ENCODE measurements at places on chromosomes 2 and 18. TPM values are rescaled to one million over a fixed set of nuclear protein-coding genes. Genes with fewer than 3 reads are reported as not detected.

DNA sequence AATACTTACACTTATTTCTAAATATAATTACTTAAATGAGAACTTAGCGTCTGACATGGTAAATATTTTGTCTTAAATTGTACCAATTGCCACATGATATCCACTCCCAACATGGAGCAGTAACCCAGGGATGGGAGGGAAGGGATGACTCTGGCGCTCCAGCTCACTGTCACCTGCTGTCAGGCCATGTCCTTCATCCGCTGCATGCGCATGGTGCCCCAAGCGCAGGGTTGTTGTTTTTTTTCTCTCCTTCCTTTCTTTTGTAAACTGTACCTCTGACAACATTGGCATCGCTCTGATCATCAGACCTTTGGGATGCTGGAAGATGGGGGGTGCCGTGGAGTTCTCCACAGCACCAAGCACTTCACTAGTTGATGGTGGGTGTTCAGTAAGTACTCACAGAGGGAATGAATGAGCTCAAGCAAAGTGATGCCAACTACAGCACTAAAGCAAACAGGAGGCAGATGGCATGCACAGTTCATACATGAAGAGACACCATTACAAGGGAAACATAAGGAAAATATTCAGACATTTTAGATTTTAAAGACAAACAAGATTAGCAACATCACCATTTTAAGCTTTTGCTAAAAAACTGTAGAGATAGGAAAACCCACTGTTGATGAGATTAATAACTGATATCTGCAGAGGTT is 247.8 kb downstream of the GBX2 start:
- DNase-seq, result no peak

- no peak for DNase-seq
Measured at GRCh38 chr2:26395394-26395793, 6.3 kb upstream of the DRC1 start.

- peak; percentile 4 for DNase-seq
Measured at GRCh38 chr18:25164848-25165811, 186.8 kb downstream of the ZNF521 start.

DNA sequence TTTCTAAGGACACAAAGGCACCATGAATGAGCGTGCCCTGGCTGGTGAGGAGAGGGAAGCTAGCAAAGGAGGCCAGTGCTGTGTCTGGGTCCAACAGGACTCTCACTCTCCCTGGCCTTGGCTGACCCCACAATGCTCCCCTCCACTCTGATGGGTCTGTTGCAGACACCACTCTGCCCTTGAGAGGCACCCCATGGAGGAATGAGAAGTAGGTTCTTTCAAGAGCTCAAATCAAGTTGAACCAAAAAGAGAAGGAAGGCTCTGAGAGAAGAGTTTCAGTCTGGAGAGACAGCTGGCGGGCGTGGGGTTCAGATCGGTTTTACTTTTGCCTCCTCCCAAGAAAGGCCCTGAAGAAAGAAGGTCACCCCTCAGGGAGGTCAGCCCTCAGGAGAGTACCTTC is 18.4 kb downstream of the TMEM247 start:
- DNase-seq, result no peak

GRCh38 chr2:186460465-186460864 is 25.6 kb upstream of the ZC3H15 start:
- peak; percentile 39 for DNase-seq

DNA sequence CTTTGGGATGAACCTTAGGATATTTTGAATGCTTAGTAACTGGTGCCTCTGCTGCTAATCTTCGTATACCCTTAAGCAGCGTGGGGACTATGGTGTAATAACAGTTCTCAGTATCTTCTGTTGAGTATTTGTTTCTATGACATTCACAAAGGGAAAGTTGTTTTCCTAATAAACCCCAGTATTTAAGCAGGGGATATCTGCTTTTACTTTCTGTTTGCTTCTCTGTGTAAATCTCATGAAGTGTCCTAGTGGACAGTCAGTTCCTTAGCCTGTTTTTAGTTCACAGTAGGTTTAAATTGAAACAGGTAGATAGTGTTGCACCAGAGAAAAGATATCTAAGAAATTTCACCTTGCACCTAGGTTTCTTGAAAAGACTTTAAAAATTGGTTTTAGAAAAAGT is 14.9 kb downstream of the KIAA1328 start:
- no peak for DNase-seq

DNA sequence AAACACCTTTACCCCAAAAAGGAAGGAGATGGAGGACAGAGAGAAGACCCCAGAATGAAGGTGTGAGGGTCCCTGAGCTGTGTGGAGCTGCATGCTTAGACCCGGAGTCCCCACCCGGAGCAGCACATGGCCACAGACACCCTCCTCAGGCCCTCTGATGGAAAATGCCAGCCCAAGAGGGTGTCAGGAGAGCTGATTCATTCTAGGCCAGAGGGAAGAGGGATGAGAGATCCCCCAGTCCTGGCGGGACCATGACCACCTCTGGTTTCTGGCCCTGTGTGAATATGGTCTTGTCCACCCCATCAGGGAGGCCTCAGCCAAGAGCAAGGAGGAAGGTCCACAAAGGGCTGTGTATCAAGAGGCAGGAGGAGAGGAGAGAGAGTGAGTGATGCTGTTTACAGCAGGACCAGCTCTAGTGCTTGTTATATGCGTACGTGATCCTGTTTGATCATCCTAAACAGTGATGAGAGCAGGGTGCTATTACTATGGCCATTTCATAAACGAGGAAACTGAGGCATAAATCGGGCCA is 186.6 kb upstream of the HAAO start:
- DNase-seq, result no peak

DNA sequence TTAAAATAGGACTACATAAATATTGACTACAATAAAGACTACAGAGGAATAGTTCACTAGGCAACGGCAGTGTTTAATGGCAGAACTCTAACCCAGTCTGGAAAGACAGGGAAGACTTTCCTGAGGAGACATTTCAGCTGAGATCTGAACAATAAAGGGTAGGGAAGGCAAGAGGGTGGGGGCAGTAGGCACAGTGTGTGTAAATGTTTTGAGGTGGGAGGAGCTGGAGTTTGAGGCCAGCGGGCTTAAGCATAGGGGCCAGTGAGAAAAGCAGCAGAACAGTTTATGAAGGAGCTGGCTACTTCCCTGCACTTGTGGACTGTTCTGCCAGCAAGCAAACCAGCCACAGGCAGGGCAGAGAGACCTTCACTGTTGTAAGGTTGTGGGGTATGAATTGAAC is 76.6 kb upstream of the UGP2 start:
- no peak for DNase-seq

GRCh38 chr2:85917887-85918795 is 29.4 kb upstream of the ST3GAL5 start:
- peak; percentile 86 for DNase-seq

DNA sequence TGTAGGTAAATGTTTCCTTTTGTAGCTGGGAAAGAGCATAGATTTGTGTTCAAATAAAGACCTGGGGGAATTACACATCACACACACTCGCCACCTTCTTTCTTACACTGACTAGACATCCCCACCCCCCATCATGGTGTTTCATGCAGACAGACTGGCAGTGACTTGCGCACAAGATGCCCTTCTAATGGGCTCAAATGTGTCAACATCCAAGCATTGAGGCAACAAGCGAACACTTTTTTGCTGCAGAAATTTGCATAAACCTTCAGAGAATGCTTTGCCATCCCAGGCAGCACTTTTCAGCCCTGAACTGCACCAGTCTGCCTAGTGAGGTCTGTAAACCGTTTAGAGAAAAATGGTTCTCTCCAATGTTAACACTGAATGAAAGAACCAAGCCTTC is 4.5 kb downstream of the HOXD8 start:
- no peak for DNase-seq

- DNase-seq, result no peak
Measured at GRCh38 chr2:28424799-28425463, 32.3 kb downstream of the FOSL2 start.

DNA sequence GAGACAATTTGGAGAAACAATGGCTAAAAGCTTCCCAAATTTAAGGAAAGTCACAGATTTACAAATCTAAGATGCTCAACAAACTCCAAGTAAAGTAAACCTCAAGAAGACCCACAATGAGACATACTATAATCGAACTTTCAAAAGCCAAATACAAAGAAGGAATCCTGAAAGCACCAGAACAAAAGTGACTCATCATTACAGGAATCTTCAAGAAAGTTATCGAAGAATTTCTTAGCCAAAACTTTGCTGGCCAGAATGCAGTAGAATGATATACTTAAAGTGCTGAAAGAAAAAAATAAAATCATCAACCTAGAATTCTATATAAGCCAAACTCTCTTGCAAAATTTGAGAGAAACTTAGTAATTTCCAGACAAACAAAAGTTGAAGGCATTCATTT is 106.5 kb upstream of the TMEM200C start:
- no peak for DNase-seq

GRCh38 chr18:66497351-66497750 is 106.5 kb downstream of the CDH19 start:
- no peak for DNase-seq

DNA sequence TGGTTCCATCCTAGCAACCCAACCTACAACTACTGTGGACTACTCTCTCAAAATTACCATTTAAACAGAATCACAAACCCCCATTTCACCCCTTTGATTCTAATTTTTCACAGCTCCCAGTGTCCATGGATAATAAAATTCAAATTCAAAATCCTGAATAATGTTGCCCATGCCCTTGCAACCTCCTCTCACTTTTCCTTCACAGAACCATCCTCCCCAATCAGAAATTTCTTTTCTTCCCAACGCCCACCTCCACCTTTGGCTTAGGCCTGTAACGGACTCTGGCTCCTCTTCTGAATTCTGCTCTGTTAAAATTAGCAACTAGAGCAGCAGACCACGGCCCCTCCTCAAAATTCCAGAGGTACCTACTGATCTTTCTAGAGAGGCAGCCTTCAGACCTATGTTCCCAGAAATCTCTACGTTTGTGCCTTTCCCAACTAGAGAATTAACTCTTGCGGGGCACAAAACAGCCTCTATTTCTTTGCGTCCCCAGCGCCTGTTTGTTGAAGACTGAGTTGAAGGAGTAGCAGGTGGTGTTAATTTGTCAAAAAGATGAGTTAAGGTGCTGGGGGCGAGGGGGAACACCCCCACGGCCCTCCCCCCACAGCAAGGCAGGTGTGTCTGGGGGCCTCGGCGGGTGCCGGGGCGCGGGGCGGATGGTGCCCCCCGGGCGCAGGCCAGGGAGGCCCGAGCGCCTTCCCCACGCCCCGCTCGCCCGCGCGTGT is 428 bp upstream of the MAP3K20 start:
- no peak for DNase-seq

DNA sequence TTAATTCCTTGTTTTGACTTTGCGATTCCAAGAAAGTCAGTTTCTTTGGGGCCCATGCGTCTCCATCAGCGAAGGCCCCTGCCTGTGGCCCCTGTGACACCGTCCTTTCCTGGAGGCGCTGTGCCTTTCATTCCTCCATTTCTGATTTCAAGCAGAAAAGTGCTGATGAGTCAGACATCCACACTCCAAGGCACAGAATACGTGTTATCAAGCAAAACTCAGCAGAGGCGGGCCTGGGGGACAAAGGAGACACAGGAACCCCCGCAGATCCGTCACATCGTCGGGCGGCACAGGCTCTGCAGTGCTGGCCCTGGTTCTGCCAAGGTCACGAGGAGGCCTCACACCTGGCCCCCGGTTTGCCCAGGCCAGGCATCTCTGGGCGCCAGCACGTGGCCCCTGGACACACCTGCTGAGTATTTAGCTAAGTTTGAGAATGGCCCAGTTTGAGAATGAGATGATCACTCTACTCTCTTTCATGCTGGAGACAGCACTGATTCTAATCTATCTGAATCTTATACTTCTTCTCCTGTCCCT is 7.2 kb upstream of the SALL3 start:
- DNase-seq, result no peak

DNA sequence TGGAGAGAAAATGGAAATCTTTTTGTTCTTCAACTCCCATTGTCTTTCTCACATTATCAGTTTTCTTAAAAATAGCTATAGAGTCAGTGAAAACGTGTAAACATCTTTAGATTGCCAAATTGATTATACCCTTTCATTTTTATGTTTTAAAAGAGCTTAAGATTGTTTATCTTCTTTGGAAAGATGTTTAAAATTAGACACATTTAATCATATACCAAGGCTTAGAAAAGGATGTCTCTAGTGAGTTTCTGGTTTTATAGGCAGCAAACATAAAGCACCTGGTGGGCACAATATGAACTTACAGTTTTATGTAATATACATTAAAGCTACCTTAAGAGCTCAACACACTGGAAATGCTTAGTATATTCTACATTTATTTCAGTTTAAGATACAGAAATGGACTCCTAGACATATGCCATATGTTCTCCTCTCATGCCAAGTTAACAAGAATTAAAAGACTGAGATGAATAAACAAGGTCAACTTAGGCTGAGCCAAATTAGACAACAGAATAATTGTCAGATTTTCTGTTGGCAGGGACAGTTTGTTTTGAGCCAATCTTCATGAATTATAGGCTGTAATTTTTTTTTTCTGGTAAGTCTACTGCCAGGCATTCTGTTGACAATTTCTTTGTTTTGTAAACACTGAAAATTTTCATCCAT is 112.7 kb downstream of the OTX1 start:
- DNase-seq, result no peak

GRCh38 chr2:55168221-55169154 is 63.6 kb downstream of the CLHC1 start:
- DNase-seq, result peak; percentile 67

DNA sequence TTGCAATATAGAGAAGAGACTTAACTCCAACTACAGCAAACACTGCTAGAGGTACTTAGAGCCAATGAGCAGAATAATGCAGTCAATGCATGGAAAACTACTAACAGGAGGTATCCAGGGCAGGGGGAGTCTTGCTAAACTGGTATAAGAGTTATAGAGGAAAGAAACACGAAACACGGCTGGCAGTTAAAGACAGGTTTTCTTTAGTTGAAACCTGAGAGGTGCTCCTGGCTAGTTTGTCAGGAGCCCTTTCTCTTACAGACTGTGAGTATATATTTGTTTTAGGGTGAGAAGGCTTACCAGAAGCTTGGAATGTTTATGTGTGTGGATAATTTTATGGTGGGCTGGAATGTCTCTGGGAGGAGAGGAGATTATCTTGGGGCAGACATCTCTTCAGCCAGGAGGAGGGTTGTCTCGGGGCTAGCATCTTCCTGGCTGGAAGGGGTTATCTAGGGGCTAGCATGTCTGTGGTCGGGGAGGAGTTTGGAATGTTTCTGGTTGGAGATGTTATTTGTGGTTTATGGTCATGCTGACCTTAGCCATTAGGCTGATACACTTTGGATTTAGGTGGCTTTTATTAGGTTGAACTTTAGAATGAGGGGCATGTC is 1048.8 kb downstream of the DPP10 start:
- no peak for DNase-seq

DNA sequence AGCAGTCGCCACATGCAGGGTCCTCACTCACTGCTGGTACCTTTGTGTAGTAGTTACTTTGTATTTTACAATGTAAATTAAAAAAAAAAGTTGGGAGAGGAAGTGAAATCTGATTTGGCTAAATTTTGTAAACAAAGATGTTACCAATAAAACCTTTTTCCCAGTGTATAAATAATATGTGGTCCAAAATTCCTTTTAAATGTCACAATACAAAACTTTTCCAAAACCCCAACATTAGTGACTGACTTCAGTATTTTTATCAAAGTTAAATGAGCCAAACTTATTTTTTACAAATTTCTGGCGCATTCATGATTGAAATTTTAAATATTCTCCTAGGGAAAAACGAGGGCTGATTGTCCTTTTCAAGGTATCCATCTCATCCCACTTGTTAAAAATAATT is 239.9 kb downstream of the AGAP1 start:
- DNase-seq, result no peak

Gene SLC11A1
- 0.51 TPM for total RNA-seq

Gene CFAP210
- total RNA-seq, result not detected

Gene RAPGEF4
- total RNA-seq, result 0.26 TPM

Gene SCG2
- 0.13 TPM for total RNA-seq

Gene USP40
- total RNA-seq, result 27.0 TPM

Gene SRD5A2
- total RNA-seq, result under 0.01 TPM

Gene IL36RN
- 1.9 TPM for total RNA-seq

Gene HPCAL1
- 9.0 TPM for total RNA-seq

Gene PHOSPHO2
- total RNA-seq, result 4.0 TPM

Gene PROM2
- 41.6 TPM for total RNA-seq
